ENCODE measurements at places on chromosomes 2 and 18.

DNA sequence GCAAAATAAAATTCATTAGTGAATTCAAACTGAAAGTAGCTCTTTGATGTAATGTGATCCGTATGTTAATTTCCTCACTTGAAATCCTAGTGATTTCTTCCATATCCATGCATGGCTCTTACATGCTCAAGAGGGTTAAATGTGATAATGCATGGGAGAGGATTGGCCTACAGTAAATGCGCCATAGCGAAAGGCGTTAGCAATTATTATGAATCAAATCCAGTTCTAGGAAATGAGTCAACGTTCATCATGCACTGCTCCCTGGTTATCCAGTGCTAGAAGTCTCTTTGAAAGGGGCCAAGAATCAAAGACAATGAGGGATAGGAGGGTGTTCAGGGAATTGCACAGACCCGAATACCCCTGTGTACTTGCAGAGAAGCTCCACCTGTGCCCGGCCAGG is 101.4 kb upstream of the RASGRP3 start:
- no peak for DNase-seq

DNA sequence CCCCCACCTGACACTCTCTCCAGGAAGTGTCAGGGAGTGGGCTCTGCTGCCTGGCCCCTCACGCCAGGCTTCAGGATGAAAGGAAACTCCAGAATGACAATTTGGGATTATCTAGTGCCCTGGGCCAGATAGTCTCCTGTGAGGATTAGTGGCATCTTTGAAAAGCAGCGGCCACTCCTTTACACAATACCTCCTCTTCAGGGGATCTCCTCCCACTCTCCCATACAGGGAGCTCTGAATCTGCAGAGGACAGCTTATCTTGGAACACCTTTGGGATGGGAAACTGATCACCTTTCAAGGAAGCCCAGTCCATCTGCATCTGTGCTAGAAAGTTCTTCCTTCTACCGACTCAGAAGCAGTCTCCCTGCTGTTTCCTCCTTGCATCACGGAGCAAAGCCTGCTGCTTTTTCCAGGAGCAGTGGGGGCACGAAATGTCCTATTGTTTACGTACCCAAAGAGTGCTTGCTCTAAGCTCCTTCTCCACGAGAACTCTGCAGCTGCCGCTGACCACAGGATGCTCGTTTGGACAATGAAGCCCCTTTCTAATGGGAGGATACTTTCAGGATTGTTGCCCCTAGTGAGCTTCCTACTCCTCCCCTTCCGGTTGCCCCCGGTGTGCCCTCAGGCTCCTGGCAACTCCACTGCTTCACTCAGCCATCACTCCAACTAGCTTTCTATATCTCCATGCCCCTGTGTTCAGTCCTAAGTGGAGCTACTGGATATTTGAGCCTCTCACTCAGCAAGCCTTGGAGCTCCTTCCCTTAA is 31.5 kb downstream of the SIX3 start:
- DNase-seq, result no peak

- no peak for DNase-seq
These were observed 20.2 kb upstream of the SFXN5 start for GRCh38 chr2:73091696-73092095.

GRCh38 chr18:9931146-9931545 is 17.3 kb downstream of the VAPA start:
- DNase-seq, result no peak

DNA sequence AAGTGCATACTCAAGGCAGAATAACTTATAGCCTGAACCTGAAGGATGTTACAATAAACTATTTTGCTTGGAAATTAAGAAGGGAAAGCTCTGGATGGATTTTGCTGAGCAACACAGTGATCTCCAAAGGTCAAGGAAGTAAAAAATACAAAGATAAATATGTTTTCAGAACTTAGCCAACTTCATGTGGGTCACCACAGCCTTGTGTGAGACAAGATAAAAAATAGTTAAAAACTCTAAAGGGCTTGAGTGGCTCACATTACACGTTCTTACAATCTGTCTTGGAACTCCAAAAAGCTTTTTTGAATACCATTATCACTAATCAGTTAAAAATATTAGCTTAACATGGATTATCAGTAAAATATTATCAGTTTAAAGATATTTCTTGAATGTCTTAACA is 28.9 kb upstream of the MTX2 start:
- DNase-seq, result no peak

DNA sequence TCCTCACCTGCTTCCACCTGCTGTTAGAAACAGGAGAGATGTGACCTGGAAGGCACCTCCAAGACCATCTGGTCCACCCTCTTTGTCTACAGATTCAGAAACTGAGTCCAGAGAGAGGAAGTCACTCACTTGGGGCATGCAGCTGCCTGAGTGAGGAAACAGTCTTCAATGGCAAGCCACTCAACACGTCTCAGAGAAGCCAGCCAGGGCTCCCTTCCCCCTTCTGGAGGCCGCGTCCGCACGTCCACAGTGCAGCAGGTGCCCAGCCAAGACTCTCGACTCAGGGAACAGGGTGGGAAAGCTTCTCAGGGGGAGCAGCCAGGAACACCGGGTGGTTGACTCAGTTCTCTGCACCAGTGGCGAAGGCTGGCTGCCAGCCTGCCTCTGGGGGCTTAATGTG is 201.7 kb downstream of the BCL11A start:
- DNase-seq, result no peak

- no peak for DNase-seq
These were observed 41.3 kb upstream of the KCNE4 start for GRCh38 chr2:223010641-223011040.

DNA sequence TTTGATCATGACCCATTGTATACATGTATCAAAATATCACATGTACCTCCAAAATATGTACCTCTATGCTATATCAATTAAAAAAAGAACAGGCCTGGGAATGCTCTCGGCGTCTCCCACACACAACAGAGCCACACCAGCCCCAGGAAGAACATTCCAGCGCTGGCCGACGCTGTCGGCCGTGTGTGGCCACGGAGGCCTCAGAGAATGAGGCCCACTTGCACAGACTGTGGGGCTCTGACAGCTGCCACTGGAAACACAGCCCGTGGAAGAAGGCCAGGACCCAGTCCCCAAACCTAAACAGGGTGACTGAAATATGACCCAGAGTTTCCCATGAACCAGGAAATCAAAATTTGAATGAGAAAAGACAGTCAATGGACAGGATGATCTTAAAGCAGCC is 69.7 kb downstream of the EIPR1 start:
- DNase-seq, result no peak

DNA sequence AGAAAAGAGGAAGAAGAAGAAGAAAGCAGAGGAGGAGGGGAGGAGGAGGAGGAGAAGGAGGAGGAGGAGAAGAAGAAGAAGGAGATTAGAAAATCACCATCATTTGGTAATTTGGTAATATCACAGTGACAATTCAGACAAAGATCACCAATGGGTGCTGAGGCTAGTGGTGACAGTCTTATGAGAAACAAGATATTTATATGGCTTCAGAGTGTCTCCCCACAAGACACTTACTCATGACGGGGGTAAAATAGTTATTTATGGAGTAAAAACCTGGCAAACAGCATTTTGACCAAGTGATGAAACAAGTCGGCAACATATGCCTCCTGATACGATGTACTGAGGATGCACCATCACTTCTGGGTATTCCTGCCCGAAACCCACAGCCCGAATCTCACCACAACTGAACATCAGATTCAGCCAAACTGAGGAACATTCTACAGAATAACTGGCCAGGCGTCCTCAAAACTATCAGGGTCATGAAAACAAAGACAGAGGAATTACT is 4.9 kb downstream of the ASPRV1 start:
- DNase-seq, result no peak

- DNase-seq, result no peak
These were observed 207.8 kb downstream of the ATAD2B start for GRCh38 chr2:23718931-23719700.
